Osteocyte (in vitro differentiated cells): ENCODE measurements at places on chromosomes 6 and 20. TPM values are rescaled to one million over a fixed set of nuclear protein-coding genes. Genes with fewer than 3 reads are reported as not detected.
A peak's percentile ranks its signal among the peaks of the same experiment; 100 is the strongest.

DNA sequence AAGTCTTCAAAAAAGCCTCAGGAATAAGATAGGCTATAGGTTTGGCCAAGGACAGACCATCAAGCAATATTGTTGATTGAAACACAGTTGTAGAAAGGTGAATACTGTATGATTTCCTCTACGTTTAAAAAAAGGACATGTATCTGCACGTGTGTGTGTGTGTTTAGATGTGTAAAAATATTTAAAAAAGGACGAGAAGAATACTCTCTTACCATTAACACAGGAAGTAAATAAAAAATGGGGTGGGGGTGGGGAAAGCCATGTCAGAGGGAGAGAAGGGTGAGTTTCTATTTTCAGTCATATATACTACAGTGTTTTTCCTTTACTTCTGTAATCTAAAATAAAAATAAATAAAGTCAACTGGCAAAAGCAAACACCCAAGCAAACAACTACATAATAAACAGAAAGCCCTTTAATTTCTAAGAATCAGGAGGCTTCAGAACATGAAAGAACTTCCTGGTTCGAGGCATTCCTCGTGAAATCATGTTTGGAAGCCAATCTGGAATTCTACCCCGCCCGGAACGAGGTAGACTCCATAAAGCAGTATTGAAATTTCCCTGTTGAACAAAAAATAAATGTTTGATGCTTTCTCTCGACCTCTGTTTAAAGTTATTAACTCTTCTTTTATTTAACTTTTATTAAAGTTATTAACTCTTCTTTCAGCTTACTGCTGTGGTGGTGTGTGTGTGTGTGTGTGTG is 158.1 kb upstream of the ZNF217 start:
- peak overlapping the region; percentile 90 for H3K27ac ChIP-seq
- no peak overlapping the region for H3K4me3 ChIP-seq
- H3K4me1 ChIP-seq = peaks cover 33% of the 10 kb centered on the region
- H3K36me3 ChIP-seq = no peaks in the 10 kb centered on the region
- no peak for DNase-seq

DNA sequence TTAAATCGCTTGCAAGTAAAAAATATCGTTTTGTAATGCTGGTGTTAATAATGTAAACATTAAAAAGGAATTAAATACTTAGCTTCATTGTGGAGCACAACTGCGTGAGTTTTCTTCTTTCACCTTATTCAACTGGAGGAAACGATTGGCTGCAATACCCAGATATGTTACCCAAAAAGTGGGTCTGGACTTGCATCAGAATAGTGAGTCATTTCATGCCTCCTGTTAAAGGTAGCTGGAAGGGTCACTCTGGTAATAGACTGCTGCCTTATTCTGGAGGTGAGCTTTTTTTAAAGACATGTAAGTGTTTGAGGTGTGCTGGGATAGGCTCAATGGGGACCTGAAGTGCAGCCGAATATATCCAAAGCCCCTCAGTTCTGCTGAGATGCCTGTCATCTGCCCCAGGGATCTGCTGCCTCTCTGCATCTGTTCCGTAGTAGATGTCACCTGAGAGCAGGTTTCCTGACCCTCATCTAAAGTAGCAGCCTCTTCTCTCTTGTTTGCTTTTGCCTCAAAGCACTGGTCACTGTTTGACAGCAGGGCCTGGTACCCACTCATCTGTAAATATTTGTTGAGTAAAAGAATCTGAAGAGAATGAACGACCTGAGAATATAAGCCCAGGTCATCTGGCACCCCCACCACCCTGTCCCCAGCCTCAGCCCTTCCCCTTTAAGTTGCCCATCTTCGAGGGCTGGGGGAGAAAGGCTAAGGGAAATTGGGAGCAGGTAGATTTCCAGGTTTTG is 5.6 kb upstream of the UQCC2 start:
- H3K4me1 ChIP-seq = peaks cover 11% of the 10 kb centered on the region
- no peaks in the 10 kb centered on the region for H3K36me3 ChIP-seq
- no peak for DNase-seq
- H3K4me3 ChIP-seq = no peak overlapping the region

GRCh38 chr20:18223409-18223808 is 64.9 kb upstream of the ZNF133 start:
- peaks cover 32% of the 10 kb centered on the region for H3K4me1 ChIP-seq
- H3K27ac ChIP-seq = no peak overlapping the region
- H3K27me3 ChIP-seq = peaks cover 22% of the 10 kb centered on the region
- DNase-seq = no peak

DNA sequence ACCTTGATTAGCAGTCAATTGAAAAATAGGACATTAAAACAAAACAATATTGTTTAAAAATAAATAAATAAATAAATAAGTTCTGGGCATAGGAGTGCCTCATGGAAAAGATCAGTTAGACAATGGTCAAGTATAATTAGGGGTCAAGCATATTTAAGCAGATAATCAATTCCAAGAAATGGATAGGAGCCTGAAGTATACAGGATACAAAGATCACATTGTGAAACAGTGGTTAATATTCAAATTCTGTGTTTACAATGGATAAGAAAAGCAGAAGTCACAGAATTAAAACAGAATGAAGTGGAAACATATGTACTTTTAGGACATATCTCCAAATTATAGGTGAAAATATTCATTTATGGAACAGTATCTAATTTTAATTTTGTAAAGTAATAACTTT is 1028.6 kb upstream of the CITED2 start:
- H3K27ac ChIP-seq = no peak overlapping the region
- no peaks in the 10 kb centered on the region for H3K27me3 ChIP-seq
- H3K4me1 ChIP-seq = peaks cover 26% of the 10 kb centered on the region
- H3K36me3 ChIP-seq = peaks cover 6% of the 10 kb centered on the region

DNA sequence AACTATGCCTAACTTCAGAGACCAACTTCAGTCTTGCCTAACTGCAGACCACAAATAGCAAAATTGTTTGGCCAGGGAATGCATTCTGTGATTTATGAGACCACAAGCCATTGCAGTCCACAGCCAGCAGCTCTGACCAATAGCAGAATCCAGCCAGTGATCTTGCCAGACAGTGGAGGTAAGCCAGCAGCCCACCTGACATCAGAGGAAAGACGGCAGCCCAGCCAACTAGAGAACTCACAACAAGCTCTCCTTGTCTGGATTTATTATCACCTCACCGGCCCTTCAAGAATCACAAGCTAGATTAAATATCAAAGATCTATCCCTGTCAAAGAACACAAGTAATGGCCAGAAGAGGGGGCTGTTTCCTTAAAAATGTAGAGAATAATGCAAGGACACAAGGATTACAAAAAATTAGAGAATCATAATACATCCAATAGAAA is 66.5 kb upstream of the SLC35F1 start:
- H3K4me3 ChIP-seq = no peak overlapping the region
- peaks cover 6% of the 10 kb centered on the region for H3K27me3 ChIP-seq
- H3K36me3 ChIP-seq = no peaks in the 10 kb centered on the region
- no peaks in the 10 kb centered on the region for H3K4me1 ChIP-seq
- no peak overlapping the region for H3K27ac ChIP-seq
- DNase-seq = no peak

DNA sequence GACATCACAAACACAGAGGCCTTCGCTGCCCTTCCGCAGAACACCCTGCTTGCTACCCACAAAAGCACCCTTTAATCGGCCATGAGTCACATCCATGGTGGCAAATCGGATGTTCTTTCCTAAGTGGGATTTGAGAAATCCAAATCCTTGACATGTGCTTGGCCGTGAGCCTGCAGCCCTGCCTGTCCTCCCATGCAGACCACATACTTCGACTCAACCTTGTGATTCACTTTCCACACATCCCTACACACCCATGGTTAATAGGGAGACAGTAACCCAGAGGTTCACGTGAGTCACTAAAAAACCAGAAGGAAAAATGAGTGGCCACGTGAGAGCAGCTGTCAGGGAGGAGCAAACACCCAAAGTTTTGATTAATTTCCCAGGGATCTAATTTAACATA is 19.4 kb downstream of the RAMACL start:
- H3K27me3 ChIP-seq = no peaks in the 10 kb centered on the region
- no peak for DNase-seq
- peaks cover 36% of the 10 kb centered on the region for H3K4me1 ChIP-seq
- H3K36me3 ChIP-seq = peaks cover 11% of the 10 kb centered on the region
- H3K4me3 ChIP-seq = peak overlapping the region; percentile 30

- H3K36me3 ChIP-seq = peaks cover 2% of the 10 kb centered on the region
- H3K4me1 ChIP-seq = peaks cover 8% of the 10 kb centered on the region
- no peak overlapping the region for H3K27ac ChIP-seq
- H3K27me3 ChIP-seq = no peaks in the 10 kb centered on the region
Measured at GRCh38 chr20:63967330-63968135, 2.2 kb downstream of the ZNF512B start.

GRCh38 chr6:66103354-66103753 is 396.3 kb upstream of the EYS start:
- H3K27ac ChIP-seq = no peak overlapping the region
- no peak for DNase-seq
- no peaks in the 10 kb centered on the region for H3K27me3 ChIP-seq
- no peak overlapping the region for H3K4me3 ChIP-seq
- H3K36me3 ChIP-seq = no peaks in the 10 kb centered on the region
- H3K4me1 ChIP-seq = no peaks in the 10 kb centered on the region

DNA sequence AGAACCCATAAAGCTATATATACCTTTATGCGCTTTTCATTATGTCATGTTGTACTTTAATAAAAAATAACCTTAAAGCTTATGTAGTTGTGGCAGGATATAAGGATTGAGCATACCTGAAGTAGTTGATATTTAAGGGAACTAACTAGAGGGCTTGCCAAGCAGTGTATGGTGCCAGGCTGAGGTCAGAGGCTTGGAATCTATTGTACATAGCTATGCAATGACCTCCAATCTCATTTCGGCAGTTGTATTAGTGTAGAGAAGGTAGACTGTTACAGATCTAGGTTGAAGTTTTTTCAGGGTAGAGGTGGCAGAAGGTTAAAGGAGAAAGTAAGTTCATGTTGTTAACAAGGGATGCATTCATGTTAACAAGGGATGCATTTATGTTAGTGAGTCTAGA is 397.7 kb upstream of the HS3ST5 start:
- H3K36me3 ChIP-seq = no peaks in the 10 kb centered on the region
- H3K27me3 ChIP-seq = peaks cover under 1% of the 10 kb centered on the region
- no peak overlapping the region for H3K27ac ChIP-seq
- no peak overlapping the region for H3K4me3 ChIP-seq

- no peak overlapping the region for H3K4me3 ChIP-seq
- no peaks in the 10 kb centered on the region for H3K27me3 ChIP-seq
- no peak overlapping the region for H3K27ac ChIP-seq
Measured at GRCh38 chr20:31835554-31835953, 9.8 kb downstream of the FOXS1 start.

- H3K4me3 ChIP-seq = no peak overlapping the region
- no peaks in the 10 kb centered on the region for H3K4me1 ChIP-seq
- H3K27me3 ChIP-seq = peaks cover 20% of the 10 kb centered on the region
- no peak for DNase-seq
Measured at GRCh38 chr6:15677822-15678221, 15.0 kb upstream of the DTNBP1 start.

DNA sequence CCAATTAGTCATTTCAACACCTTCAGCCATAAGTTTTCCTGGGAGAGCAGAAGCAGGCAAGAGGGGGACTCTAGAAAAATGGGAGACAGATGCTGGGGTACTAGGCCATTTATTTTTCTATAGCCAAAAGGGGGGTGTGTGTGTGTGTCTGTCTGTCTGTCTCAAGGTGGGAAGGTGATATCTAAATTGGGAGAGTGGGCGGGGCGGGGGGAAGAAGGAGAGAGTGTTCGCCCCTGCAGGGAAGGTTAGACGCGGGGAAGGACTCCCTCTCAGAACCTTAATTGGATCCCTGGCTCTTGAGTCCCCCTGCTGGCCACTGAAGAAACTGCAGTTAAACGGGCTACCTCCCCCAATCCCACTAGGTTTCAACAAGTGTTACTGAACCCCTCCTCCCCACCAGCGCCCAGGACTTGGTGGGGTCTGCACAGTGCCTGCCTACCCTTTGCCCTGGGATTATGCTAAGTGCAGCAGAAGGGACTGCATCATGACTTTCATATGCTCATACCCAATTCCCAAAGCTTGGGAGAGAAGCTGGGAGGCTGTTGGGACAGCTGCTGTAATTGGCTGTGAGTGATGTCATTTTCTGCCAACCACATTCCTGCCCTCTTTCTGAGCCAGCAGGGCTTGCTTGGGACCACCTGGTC is 45.8 kb downstream of the FOXP4 start:
- peak; percentile 90 for DNase-seq
- no peaks in the 10 kb centered on the region for H3K4me1 ChIP-seq
- H3K27ac ChIP-seq = no peak overlapping the region
- no peak overlapping the region for H3K4me3 ChIP-seq
- H3K36me3 ChIP-seq = peaks cover 25% of the 10 kb centered on the region

RIMS1 gene
- total RNA-seq = 23.5 and 24.7 TPM in 2 replicates

TMEM217 gene
- 3.5 and 5.0 TPM in 2 replicates for total RNA-seq

TMC2 gene
- not detected in 2 replicates for total RNA-seq

PLCB4 gene
- 5.1 and 5.3 TPM in 2 replicates for total RNA-seq

SAMD5 gene
- total RNA-seq = 15.8 and 18.6 TPM in 2 replicates

FARS2 gene
- total RNA-seq = 13.2 and 17.4 TPM in 2 replicates

PDYN gene
- total RNA-seq = not detected in 2 replicates
